Dermis microvascular lymphatic vessel endothelial cell (primary cell): ENCODE measurements at places on chromosomes 7 and 10. TPM values are rescaled to one million over a fixed set of nuclear protein-coding genes. Genes with fewer than 3 reads are reported as not detected.

DNA sequence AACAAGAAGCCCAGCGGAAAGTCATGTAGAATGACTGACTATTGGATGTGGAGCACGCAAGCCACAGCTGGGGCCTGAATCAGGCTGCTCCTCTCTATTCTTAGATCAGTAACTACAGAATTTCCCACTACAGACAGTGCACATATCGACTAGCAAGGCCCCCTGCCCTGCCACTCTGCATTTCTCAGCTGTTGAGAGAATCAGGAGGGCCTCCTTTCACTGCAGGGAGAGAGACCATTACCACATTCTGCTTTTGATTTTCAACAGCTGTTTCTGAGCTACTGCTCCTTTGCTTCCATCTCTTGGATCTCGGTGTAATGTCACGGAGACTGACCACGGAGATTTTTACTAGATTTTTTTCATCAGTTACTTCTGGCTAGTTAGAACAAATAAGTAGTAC is 73.8 kb downstream of the PON1 start:
- no peak for DNase-seq

DNA sequence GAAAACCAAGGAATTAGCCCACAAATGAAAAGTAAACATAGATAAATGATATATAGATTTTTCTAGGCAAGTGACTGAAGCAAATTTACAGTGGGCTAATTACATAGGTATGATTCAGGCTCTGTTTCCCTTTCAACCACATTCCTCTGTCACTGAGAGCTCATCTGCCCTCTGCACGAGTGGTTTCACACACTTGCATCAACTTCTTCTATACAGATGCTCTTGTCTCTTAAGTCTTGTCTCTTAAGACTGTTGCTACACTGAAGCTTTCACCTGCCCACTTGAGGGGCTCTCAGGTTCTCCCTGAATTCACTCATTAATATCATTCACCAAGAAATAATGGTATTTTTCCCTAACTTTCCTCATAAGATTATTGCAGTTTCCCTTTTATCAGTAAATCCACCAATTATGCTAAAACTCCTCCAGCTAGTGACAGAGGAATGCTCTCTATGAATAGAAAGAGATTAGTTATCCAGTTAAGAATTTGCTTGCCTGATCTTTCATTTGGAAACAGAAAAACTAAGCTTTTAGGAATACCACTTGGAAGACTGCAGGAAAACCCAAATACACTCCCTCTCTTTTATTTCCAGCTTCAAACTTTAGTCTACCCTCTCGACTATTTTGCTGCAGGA is 95.7 kb downstream of the ELAPOR2 start:
- no peak for DNase-seq

GRCh38 chr10:103649654-103650423 is 156.3 kb downstream of the NEURL1 start:
- no peak for DNase-seq

- no peak for DNase-seq
Measured at GRCh38 chr10:87841186-87841585, 22.1 kb downstream of the KLLN start.

TRPV5 gene
- not detected in 2 replicates for total RNA-seq

ZMYND11 gene
- total RNA-seq = 36.8 and 46.7 TPM in 2 replicates

DNA sequence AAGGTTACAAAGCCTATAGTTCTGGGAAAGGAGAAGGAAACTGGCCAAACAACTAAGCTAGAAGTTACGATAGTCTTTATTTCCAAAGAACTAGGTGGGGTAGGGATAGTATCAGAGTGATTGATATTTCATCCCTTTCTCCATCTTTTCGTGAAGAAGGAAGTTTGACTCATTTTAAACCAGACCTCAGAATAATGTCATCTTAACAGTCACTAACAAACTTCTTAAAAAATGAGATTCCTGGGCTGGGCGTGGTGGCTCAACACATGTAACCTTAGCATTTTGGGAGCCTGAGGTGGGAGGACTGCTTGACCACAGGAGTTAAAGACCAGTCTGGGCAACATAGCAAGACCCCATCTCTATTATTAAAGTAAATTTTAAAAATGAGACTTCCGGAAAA is 69.4 kb downstream of the ARL4A start:
- DNase-seq = no peak
